NCI-H1436 treated with DMSO at 0.1 percent for 48 hours (cell line): ENCODE measurements at places on chromosomes 2 and 18.

- DNase-seq = no peak
These were observed 4.4 kb upstream of the ASB1 start for GRCh38 chr2:238422285-238422684.

GRCh38 chr2:31386648-31387047, 27.9 kb downstream of the XDH start:
- no peak for DNase-seq

- no peak for DNase-seq
These were observed 2.1 kb downstream of the HAT1 start for GRCh38 chr2:171924170-171924942.

DNA sequence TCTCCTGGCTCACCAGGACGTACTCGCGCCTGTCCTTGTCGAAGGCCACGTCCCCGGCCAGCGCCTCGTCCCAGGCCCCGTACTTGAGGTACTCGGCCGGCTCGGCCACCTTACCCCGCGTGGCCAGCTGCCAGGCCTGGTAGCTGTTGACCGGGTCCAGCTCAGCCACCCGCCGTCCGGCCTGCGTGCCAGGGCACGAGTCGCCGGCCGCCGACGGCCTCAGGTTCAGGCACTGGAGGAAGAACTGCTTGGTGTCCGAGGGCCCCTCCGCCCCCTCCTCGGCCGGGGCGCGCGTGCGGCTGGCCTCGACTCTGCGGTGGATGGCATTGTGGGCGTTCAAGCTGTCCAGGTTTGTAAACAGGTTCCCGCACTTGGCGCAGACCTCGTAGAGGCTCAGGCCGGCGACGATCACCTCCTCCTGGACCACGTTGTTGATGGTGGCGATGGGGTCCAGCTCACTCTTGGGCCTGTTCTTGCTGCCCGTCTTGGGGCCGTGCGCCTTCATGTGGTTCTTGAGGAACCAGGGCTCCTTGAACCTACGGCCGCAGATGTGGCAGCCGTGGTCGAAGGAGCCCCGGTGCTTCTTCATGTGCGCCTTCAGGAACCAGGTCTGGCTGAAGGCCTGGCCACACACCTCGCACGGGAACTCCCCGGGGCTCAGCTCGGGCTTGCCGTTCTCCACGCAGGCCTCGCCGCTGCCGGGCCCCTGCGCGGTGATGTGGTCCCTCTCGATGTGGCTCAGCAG, 53.2 kb downstream of the ZNF516 start:
- DNase-seq = no peak

- DNase-seq = no peak
These were observed 2.7 kb downstream of the RASGRP3 start for GRCh38 chr2:33478968-33479731.

GRCh38 chr2:241863536-241863954, 4.9 kb upstream of the PDCD1 start:
- DNase-seq = no peak
